ENCODE measurements at places on chromosomes 2 and 18.
A peak's percentile ranks its signal among the peaks of the same experiment; 100 is the strongest.

GRCh38 chr18:13280070-13280795 is 61.7 kb downstream of the LDLRAD4 start:
- DNase-seq: no peak

GRCh38 chr2:26772064-26773001 is 8.2 kb downstream of the SLC35F6 start:
- DNase-seq: peak; percentile 96

GRCh38 chr2:207248702-207249377 is 83.1 kb upstream of the KLF7 start:
- DNase-seq: no peak

DNA sequence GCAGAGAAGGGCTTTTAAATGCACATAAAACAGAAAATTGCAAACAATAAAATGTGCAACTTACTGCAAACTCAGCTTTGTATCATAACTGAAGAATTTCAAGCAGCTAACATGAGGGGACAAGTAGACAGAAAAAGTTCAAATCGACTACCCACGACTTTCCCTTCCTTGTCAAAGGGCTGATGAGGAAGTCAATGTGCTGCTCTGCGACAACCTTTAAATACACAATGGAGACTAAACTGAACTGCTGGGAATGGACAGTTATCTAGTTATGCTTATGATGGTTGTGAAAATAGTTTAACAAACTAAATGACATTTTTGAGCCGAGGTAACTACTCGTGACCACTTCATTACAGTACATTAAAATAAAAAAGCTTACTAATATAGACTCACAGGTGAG is 84.1 kb downstream of the INO80D start:
- DNase-seq: no peak

- no peak for DNase-seq
Measured at GRCh38 chr2:232211743-232212686, 166.5 kb upstream of the ALPP start.

DNA sequence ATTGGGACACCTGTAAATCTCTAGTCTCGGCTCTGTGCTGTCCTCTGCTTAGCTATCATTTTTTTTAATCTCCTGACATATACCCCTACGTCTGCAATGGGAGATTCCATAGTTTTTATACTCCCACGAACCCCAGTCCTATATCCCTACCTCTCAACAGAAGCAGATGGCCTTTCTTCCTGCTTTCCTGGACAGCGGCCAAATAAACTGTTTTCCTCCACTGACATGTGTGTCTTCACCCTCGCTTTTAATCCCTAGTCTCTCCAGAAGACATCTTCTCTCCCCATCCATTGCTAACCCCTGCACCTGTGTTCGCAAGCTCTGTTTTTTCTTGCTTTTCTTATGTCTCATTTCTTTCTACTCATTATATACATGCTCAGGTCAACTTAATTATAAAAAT is 395.4 kb downstream of the EPHA4 start:
- DNase-seq: no peak

GRCh38 chr18:76406791-76407190 is 88.3 kb downstream of the ZNF516 start:
- DNase-seq: no peak

- DNase-seq: no peak
Measured at GRCh38 chr2:203461746-203462145, 73.4 kb downstream of the RAPH1 start.

DNA sequence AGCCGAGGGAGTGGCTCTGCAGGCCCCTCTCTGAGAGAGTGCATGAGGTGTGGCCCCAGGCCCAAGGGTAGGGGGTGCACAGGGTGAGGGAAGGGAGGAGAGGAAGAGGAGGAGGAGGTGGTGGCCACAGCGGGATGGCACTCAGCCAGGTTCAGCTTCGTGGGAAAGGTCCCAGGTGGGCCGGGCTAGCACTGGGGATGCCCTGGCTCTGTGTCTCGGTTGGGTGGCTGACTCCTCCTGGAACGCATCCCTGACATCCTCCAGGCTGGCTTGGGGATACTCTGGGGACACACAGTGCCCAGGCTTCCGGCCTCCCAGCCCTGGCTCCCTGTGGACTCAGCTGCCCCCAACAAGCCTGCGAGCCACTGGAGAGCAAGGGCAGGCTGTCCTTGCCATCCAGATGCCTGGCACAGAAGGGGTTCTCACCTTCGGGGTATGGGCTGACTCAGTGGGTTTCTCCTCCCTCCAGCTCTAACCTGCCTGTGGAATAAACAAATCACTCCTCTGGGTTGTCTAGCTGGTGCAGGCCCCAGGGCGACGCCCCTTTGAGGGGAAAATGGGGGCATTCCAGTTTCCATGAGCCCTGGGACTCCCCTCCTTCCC is 582 bp upstream of the ZAP70 start:
- DNase-seq: peak; percentile 37

- DNase-seq: no peak
Measured at GRCh38 chr2:148999451-148999921, 39.0 kb upstream of the LYPD6B start.

DNA sequence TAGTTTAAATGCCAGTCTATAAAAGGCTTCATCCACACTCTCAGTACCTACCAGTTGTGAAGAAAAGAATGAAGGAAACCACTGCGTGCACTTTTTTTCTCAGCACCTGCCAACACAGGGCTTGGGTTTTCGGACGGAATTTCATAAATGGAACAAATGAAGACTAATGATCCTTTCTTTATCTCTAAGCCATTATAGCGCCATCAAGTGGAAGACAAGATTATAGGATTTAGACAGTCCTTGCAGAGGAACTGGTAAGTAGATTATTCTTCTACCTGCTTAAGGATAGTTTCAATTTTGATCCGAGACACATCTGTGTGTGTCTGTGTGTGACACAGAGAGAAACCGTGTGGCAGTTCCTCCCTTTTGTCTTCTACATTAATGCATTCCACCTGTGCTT is 245.6 kb downstream of the NRXN1 start:
- no peak for DNase-seq

GRCh38 chr2:119721462-119721861 is 38.3 kb upstream of the PTPN4 start:
- no peak for DNase-seq

- no peak for DNase-seq
Measured at GRCh38 chr18:49226243-49227000, 234.0 kb downstream of the DYM start.

DNA sequence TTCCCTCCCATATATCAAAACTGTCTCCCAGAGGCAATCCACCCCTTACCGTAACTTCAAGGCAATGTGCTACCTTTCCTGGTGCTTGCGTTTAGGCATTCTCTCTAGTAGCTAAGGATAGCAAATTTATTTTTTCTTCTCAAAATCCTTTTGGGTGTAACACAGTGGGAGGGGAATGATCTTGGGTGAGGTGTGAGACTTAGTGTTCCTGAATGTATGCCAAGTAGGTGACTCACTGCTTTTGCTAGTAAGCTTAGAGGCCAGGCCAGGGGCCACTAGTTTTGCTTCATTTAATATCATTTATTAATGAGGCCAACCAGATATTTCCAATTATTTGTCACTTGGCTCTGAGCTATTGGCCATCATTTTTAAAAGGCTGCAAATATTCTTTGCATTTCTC is 135.5 kb downstream of the NAPG start:
- DNase-seq: no peak

DNA sequence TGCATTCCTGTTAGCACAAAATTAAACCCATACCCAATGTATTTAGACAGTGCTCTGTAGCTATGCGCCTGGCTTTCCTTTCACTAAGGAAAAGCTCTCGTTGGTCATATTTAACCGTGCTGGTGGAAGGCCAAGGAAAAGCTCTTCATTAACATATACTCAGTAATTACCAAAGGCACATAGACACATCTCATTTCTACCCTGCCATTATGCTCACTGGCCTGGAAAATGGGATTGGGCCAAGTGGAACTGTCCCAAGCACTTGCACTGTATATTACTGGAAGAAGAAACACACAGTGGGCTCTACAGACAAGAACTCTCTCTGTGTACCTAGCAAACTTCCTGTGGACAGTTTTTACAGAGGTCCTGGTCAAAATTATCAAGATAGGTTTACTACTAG is 274.4 kb downstream of the ERBB4 start:
- DNase-seq: no peak

DNA sequence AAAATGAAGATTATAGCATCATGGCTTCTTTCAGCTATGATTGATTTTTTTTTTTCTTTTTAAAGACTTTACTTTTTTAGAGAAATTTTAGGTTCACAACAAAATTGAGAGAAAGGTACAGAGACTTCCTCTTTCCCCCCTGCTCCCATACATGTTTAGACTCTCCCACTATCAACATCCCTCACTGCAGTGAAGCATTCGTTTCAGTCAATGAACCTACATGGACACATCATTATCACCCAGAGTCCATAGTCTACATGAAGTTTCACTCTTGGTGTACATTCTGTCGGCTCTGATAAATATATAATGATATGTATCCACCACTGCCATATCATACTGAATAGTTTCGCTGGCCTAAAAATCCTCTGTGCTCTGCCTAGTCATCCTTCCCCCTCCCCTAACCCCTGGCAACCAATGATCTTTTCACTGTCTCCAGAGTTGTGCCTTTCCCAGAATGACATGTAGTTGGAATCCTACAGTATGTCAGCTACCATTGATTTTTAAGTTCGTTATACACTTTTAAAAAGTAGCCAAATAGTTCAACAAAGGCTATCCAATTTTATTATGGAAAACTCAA is 86.8 kb downstream of the GPD2 start:
- no peak for DNase-seq

GRCh38 chr18:54532222-54532621 is 58.8 kb upstream of the DYNAP start:
- no peak for DNase-seq

DNA sequence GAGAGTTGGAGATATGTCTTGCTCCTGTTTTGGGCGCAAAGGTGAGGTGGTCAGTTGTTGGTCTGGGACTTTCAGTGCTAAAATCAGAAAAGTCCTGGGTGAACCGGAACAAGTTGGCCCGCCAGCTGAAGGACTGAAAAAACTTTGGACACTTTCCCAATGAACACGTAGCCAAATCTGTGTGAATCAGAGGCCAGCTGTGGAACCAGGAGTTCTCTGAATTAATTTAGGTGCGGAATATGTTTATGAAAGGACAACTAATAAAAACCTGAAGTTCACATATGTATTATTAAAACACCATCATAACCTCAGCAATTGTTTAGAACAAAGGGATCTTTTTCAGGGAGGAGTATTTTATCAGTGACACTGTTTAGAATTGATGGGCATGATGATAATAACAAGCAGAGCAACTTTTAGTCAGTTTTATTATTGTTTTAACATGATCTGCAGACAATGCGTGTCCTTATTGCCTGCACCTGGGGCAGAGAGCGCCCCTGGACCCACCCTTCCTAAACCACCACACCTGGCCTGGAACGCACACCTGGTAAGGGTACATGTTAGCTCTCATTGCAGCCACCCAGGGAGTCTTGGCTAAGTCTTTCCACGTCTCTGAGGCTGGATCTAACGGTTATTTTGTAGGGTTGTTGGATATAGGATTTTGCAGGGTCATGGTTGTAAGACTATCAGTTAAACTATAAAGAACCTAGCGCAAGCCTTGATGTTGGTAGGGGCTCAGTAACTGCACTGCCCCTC is 9.9 kb upstream of the ODC1 start:
- DNase-seq: no peak

DNA sequence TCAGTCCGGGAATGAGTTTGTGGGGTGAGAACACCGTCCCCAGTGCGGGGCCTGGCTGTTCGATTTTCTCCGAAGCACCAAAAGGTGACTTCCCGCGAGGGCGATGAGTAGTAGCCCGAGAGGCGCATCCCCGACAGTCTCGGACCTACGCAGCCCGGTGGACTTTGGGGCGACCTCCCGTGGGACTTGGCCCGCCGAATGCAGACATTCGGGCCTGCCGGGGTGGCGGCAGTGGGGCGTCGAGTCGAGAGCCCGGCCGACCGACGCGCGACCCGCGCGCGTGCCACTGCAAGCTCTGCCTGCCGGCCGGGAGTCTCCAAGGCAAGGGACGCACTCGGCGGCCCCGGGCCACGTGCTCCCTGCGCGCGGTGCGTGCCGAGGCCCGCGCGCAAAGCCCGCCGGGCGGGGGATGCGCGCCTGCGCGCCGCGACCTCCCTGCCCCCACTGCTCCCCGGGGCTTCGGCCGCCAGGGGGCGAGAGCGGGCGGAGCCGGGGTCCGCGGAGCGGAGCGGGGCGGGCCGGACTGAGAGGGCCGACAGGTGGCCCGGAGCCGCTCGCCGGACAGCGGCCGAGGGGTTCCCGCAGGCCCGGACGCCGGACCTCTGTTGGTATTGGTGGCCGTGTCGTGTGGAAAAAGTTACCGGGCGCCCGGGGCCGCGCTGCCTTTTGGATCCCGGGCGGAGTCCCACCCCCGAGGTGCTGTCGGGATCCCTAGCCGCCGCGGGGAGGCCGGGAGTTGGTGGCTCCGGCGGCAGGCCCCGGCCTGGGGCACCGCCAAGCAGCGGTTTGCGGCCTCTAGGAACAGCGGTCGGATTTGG is 1.9 kb downstream of the PTMA start:
- DNase-seq: peak; percentile 91

- no peak for DNase-seq
Measured at GRCh38 chr2:104538077-104538476, 315.8 kb upstream of the POU3F3 start.

DNA sequence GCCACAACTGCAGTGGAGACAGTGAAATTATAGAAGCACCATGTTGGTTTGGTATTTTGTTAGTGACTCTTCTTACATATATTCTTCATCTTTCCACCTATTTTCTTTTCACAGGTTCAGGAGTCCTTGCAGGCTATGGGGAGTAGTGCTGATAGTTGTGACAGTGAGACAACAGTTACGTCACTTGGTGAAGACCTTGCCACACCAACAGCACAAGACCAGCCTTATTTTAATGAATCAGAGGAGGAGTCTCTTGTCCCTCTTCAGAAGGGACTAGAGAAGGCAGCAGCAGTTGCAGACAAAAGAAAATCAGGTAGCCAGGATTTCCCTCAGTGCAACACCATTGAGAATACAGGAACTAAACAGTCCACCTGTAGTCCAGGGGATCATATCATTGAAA is 23.6 kb downstream of the ITPRID2 start:
- no peak for DNase-seq

DNA sequence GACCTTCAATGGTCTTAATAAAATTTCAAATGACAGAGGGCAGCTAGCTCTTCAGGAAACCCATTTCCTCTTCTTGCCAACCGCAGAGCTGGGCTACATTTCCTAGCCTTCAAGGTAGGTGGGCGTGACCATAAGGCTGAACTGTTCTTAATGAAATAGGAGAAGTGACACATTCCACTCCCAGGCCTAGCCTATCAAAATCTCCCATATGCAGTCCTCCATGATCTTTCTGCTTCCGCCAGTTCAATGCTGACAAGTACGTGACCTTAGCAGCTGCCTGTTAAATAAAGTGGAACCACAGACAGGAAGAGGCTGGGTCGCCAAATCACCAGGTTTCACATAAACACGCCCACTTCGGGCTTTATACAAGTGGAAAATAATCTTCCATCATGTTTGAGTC is 13.2 kb downstream of the SERPINE2 start:
- no peak for DNase-seq

GRCh38 chr2:103252781-103253180 is 490.9 kb downstream of the TMEM182 start:
- DNase-seq: no peak

- DNase-seq: no peak
Measured at GRCh38 chr2:109382226-109382895, 231.4 kb downstream of the SEPTIN10 start.
